Activated CD4-positive, alpha-beta T cell treated with anti-CD3 and anti-CD28 coated beads, Interleukin-2, Interleukin-4, amounts not matched to agents 100 ng/mL and 50 ng/mL, durations not matched to agents 16 hours and 8 hours (primary cell): ENCODE measurements at places on chromosomes 16 and 17.

- no peak for DNase-seq
These were observed 4.6 kb downstream of the TERF2 start for GRCh38 chr16:69381231-69381630.

- no peak for DNase-seq
These were observed 7.6 kb downstream of the CCR7 start for GRCh38 chr17:40557531-40558299.

DNA sequence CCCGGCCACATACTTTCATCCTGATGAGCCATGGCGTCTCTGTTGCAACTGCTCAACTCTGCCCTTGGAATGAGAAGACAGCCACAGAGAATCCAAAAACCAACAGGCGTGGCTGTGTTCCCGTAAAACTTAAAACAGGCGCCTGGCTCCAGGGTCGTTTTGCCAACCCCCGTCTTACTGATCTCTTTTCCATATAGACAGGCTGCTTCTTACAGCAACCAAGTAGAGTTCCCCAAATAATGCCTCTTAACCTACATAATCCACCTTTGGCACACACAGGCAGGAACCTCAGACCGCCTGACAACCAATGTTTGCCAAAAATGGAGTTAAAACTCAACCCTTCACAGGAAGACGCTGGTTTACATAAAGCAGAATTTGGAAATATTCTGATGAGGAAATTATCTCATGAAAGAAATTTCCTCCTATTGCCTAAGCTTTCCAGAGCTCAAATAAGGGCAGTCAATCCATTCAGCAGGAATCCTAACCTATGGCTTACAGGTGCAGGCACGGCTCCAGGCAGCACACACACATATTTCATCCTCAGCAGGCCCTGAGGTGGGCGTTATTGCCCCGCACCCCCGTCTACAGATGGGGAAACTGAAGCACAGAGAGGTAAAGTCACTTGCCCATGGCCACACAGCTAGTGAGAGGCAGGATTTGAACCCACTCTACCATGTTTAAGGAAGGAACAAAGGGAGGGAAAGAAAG, 35.8 kb downstream of the LITAF start:
- DNase-seq, result no peak

DNA sequence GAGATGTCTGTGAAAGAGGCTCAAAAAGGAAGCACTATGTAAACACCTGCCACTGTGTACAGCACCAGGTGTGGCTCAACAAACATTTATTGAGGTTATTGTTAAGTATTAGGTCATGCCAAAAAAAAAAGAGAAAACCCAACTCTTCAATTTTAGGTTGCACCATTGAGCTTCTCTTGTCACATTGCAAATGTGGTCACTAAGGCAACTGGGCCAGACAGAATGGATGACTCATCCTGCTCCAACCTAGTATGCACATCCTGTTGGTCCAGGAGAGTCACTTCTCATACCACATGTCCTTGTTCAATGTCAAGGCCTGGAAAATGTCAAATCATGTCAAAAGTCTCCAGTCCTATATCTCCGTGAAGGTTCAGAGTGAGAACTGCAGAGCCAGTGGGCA, 25.0 kb downstream of the HOXB1 start:
- peak; percentile 85 for DNase-seq

GRCh38 chr17:75570772-75571171, 16.8 kb upstream of the MYO15B start:
- no peak for DNase-seq

GRCh38 chr16:69497876-69498596, 67.7 kb upstream of the NFAT5 start:
- no peak for DNase-seq

DNA sequence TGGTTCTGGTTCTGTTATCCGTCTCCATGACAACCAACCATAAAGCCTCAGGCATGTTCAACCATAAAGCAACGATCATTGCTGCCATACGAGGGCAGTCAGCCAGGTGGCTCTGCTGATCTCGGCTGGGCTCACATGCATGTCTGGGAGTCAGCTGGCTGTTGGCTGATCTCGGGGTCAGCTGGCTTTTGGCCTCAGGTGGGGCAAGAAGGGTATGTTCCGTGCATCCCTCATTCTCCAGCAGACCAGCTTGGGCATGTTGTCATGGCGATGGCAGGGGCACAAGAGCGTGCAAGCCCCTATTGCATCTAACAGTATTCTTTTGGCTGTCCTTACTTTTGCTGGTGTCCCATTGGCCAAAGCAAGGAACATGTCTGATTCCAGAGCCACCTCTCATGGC, 86.2 kb downstream of the ABCC6 start:
- DNase-seq, result no peak

DNA sequence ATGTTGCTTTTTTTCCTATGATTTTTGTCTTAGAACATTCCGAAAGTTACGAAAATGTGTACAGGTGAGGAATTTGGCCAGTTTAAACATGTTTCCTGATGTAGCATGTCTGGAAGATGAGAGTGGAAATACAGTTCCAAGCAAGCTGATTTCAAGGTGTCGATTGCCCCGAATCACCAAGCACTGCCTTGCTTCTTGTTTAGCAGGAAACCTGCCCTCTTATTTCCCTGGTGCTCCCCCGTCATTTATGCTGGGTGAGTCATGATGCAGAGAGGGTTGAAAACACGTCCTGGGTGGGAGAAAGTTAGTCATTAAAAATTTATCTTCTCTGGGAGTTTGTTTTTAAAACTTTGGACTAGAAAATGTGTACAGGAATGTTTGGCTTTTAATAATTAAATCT, 608.6 kb upstream of the EEF2KMT start:
- DNase-seq, result no peak

DNA sequence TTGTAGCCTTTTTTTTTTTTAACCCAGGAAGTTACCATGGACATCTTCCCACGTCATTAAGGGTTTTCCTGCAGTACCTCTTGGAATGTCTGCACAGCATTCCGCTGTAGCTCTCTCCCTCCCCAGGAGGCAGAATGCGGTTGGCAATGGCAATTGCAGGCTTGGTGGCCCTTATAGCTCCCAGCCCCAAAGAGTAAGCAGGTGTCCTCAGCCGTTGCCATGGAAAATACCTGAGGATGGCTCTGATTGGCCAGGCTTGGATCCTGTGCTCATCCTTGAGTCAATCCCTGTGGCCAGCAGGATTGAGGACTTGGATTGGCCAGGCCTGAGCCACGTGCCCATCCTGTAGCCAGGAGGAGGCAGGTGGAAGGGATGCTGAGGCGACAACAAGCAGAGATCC, 15.5 kb upstream of the TIMP2 start:
- DNase-seq, result no peak

DNA sequence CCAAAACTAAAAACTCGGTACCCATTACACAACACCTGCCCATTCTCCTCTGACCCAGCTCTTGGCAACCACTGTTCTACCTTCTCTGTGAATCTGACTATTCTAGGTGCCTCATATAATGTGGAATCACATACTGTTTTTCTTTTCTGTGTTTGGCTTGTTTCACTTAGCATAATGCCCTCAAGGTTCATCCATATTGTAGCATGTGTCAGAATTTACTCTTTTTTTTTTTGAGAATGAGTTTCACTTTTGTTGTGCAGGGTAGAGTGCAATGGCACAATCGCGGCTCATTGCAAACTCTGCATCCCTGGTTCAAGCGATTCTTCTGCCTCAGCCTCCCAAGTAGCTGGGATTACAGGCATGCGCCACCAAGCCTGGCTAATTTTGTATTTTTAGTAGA, 59.5 kb upstream of the RBL2 start:
- no peak for DNase-seq

- no peak for DNase-seq
These were observed 43.4 kb upstream of the TAC4 start for GRCh38 chr17:49891271-49891670.

DNA sequence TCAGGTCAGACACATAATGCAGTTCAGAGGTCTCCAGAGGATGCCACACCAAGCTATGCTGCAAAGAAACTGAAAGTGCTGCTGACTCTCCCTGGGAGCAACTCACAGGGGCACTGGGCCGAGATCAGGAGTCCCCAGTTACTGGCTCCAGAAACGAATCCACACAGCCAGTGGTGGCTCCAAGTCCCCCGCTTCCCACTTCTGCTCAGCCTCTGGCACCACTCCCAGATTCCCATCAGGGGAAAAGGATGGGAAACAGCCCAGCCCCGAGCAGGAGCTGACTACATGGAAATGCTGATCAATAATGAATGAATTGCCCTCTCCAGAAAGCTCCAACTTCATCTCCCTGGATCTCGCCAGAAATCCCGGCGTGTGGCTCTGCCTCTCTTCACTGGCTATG, 62.3 kb upstream of the CDH5 start:
- DNase-seq, result no peak

- no peak for DNase-seq
These were observed 19.2 kb downstream of the CIITA start for GRCh38 chr16:10896165-10896564.

- DNase-seq, result no peak
These were observed 50.7 kb downstream of the PRMT7 start for GRCh38 chr16:68361485-68361884.

DNA sequence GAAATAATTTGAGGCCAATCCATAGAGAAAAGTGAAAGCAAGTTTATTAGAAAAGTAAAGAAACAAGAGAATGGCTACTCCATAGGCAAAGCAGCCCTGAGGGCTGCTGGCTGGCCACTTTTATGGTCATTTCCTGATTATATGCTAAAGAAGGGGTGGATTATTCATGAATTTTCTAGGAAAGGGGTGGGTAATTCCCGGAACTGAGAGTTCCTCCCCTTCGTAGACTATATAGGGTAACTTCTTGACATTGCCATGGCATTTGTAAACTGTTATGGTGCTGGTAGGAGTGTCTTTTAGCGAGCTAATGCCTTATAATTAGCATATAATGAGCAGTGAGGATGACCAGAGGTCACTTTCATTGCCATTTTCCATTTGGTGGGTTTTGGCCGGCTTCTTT, 4.4 kb downstream of the DHRS7B start:
- DNase-seq, result no peak
